NCI-H1048 (cell line): ENCODE measurements at places on chromosomes 2 and 18.

DNA sequence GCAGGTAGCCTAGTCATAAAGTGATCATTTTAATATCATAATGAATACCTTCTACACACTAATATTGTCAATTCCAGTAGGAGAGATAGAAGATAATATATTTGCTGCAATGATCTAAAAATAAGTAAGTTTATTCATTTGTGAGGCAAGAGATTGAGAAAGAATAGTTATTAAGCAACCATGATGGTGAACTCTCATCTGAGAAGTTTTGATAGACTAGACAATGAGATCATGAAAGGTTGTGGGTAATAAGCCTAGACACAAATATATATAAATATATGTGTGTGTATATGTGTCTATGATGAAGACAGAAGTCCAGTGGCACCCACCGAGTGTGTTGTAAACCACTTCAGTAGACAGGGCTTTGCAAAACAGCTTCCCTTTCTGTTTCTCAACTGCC, 181.0 kb upstream of the CHST9 start:
- DNase-seq: no peak

GRCh38 chr2:196487417-196487816, 152.1 kb upstream of the CCDC150 start:
- DNase-seq: no peak

GRCh38 chr2:206082298-206082843, 3.6 kb downstream of the INO80D start:
- no peak for DNase-seq

- DNase-seq: no peak
Measured at GRCh38 chr2:207483477-207483876, 46.3 kb upstream of the CREB1 start.

DNA sequence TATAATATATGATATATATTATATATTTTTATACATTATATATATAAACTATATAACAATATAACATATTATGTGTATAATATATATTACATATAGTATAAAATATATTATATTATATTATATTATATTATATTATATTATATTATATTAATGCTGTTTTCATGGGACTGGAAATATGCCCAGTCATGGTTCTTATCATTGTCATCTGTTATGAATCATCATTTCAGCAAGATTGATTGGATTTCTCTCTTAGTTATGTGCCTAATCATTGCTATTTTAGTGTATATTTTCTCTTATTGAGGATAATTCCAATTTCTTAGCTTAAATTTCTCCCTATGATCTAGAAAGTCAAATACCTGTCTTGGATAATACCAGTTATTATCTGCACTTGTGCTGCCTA, 617.8 kb downstream of the TRIB2 start:
- DNase-seq: no peak

GRCh38 chr2:207320381-207321159, 154.8 kb upstream of the KLF7 start:
- no peak for DNase-seq
